Caco-2 (cell line): ENCODE measurements at places on chromosomes 3 and 15. TPM values are rescaled to one million over a fixed set of nuclear protein-coding genes. Genes with fewer than 3 reads are reported as not detected.

DNA sequence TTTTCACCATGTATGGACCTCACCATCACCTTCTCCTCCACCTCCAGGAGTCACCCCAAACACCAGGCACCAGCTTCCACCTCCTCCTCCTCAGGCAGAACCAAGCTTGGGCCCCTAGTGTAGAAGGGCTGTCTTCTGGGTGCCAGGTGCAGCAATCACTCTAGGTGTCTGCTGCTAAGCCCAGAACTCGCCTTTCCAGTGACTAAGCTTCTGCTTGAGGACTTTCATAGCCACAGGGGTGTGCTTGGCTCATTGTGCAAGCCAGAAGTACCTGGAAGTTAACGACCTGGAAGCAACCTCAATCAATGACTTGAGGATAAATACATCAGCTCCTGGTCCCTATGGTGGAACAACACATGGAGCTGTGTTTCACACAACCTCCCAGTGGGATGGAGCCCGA is 49.8 kb upstream of the PXYLP1 start:
- H3K27ac ChIP-seq, result no peak overlapping the region
- no peak for DNase-seq
- no peaks in the 10 kb centered on the region for H3K27me3 ChIP-seq
- H3K36me3 ChIP-seq, result no peaks in the 10 kb centered on the region
- no peak overlapping the region for H3K4me3 ChIP-seq

- no peak overlapping the region for H3K4me3 ChIP-seq
- H3K27me3 ChIP-seq, result no peaks in the 10 kb centered on the region
- peaks cover 27% of the 10 kb centered on the region for H3K4me1 ChIP-seq
- no peaks in the 10 kb centered on the region for H3K36me3 ChIP-seq
- no peak overlapping the region for H3K27ac ChIP-seq
Observed at GRCh38 chr3:187266691-187267090, 24.8 kb downstream of the MASP1 start.

DNA sequence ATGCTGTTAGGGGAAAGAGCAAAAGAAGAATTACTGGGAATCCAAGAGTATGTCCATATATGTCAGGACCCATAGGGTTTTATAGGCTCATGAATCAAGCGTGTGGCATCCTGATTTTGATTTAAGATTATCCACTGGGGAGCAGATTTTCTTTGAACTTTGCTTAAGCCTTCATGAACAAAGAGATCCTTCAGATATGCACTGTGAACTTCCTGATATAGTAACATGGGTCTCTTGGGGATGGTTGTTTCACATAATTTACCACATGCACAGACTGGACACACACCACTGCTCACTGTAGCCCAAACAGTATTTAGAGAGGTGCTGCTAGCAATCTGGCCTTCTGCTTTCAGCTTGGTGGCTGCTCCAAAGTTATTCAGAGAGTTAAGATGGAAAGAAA is 200.9 kb upstream of the ZPLD1 start:
- DNase-seq, result no peak
- H3K36me3 ChIP-seq, result no peaks in the 10 kb centered on the region
- no peak overlapping the region for H3K4me3 ChIP-seq
- H3K4me1 ChIP-seq, result no peaks in the 10 kb centered on the region
- no peaks in the 10 kb centered on the region for H3K27me3 ChIP-seq

DNA sequence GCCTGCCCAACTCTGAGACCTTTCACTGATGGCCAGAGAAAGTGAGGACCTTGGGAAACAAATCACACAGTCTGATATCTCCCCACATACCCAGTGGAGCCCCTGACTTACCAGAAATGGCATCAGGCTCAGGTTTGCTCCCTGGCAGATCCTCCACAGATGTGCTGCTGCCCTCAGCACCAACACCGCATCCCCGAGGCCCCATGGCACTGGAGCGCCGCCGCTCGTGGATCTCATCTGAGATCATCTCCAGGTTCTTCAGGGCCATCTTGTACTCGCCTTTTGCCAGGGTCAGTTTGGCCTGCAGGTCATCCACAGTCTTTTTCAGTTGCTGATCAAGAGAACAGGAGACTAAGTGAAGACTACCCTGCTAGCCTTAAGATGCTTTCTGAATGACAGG is 52.7 kb downstream of the CAPN7 start:
- H3K4me1 ChIP-seq, result no peaks in the 10 kb centered on the region
- no peak for DNase-seq
- no peaks in the 10 kb centered on the region for H3K27me3 ChIP-seq

DNA sequence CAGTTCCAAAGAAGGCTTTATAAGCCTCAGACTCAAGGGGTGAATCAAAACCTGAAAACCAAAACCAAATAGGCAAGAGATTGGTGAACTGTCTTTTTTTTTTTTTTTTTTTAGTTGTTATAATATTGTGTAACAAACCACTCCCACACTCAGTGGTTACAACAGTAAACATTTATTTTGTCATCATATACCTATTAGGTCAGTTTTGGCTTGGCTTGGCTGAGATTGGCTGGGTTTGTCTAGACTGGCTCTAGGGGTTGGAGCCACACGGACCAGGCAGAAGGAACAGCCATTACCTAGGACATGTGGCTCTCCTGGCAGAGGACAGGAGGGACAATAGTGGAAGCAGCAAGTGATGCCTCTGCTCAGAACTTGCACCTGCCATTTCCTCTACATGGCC is 26.4 kb upstream of the RYR3 start:
- H3K4me1 ChIP-seq, result no peaks in the 10 kb centered on the region
- no peak overlapping the region for H3K4me3 ChIP-seq
- no peaks in the 10 kb centered on the region for H3K36me3 ChIP-seq
- H3K27ac ChIP-seq, result no peak overlapping the region
- no peak for DNase-seq
- no peaks in the 10 kb centered on the region for H3K27me3 ChIP-seq

GRCh38 chr3:116103868-116104530 is 341.3 kb downstream of the LSAMP start:
- no peaks in the 10 kb centered on the region for H3K27me3 ChIP-seq
- no peaks in the 10 kb centered on the region for H3K4me1 ChIP-seq
- H3K4me3 ChIP-seq, result no peak overlapping the region
- DNase-seq, result no peak
- no peak overlapping the region for H3K27ac ChIP-seq

GRCh38 chr3:155391551-155391958 is 98.1 kb upstream of the STRIT1 start:
- no peaks in the 10 kb centered on the region for H3K27me3 ChIP-seq
- peak; percentile 11 for DNase-seq
- H3K27ac ChIP-seq, result no peak overlapping the region
- H3K4me3 ChIP-seq, result no peak overlapping the region

DNA sequence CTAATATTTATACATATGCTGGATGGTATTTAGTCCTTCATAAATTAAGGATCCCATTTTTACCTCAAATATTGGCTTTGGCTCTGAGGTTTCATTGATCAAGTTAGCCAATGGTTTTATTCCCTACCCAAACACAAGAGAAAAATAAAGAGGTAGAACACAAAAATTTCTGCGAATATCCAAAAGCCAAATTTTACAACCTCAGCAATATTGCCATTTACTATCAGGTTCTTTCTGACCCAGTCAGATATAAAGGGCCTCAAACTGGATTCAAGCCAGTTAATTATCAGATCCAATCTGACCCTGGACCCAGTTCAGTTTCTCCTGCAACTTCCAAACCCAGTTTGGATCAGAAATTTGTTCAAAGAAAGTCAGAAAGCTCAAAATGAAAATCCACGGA is 998.1 kb downstream of the SI start:
- no peak overlapping the region for H3K4me3 ChIP-seq
- no peaks in the 10 kb centered on the region for H3K27me3 ChIP-seq
- no peak for DNase-seq
- H3K36me3 ChIP-seq, result no peaks in the 10 kb centered on the region
- no peaks in the 10 kb centered on the region for H3K4me1 ChIP-seq

- H3K27me3 ChIP-seq, result no peaks in the 10 kb centered on the region
- no peak overlapping the region for H3K27ac ChIP-seq
- no peaks in the 10 kb centered on the region for H3K36me3 ChIP-seq
Observed at GRCh38 chr3:115359536-115359935, 212.4 kb upstream of the ZBTB20 start.

DNA sequence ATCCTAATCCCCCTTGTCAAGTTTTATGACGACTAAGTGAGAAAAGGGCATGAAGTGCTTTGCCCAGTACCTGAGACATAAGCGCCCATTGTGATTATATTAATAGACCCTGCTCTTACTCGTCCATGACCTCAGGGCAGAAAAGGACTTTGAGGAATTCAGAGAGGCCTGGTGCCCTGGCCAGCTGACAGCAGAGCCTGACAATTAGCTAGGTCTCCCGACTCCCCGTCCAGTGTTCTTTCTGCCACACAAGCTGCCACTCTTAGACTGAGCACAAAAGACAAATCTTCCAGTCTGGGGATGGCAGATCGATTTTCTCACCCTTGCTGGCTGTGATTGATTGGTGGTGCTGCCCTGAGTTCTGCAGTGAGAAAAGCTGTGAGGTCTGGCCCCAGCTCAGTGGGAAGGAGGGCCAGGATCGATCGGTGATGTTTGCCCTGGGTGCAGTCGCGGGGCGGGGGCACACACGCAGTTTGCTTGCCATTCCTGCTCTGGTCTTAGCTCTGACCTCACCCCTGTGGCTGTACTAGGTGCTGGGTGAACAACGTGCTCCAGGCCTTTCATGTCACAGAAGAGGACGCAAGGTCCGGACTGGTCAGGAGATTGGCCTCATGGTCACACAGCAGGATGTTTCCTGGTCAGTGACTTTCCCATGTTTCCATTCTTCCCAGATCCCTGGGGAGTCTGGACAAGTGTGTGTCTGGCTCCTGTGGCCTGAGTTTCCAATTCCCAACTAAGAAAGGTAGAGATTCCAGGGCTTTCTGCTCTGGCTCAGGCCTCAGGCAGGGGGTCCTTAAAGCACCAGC is 67.4 kb upstream of the TLE3 start:
- H3K36me3 ChIP-seq, result no peaks in the 10 kb centered on the region
- no peak overlapping the region for H3K27ac ChIP-seq
- H3K4me1 ChIP-seq, result peaks cover 9% of the 10 kb centered on the region
- no peaks in the 10 kb centered on the region for H3K27me3 ChIP-seq
- H3K4me3 ChIP-seq, result no peak overlapping the region
- no peak for DNase-seq

DNA sequence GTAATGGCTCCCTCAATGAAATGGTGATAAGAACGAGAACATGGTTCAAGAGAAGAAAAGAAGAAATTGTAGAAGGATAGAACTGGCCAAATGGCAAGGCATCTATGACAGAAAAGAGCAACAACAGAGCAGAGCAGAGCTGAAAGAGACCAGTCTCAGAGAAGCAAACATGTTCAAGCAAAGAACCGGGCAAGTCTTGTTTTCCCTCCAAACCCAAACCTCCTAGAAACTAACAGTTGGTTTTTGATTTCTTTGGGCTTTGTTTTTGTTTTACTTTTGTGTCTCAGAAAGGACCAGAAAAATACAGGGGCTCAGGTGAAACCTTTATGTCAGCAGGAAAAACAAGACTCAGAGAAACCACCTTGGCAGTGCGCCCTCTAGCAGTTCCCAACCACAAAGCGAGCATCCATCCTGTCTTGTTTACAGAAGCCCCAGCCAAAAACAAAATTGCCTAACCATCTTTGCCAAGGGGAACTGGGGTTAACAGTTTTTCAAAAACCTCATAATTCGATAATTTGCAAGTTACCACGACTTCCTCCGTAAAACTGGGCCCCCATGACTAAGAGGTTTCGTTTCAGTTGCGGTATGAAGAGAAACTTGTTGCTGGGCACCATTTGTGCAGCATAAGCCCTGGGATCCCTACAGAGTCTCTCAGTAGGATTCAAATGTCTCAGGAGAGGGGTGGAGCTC is 159.2 kb upstream of the SLC24A5 start:
- no peak overlapping the region for H3K27ac ChIP-seq
- no peak for DNase-seq

- H3K27me3 ChIP-seq, result no peaks in the 10 kb centered on the region
- no peak for DNase-seq
- H3K36me3 ChIP-seq, result no peaks in the 10 kb centered on the region
- peaks cover 65% of the 10 kb centered on the region for H3K4me1 ChIP-seq
- H3K4me3 ChIP-seq, result no peak overlapping the region
- peak overlapping the region; percentile 65 for H3K27ac ChIP-seq
Observed at GRCh38 chr15:98674336-98674735, 26.0 kb downstream of the IGF1R start.

GRCh38 chr3:51390246-51391074 is 625 bp upstream of the RBM15B start:
- H3K4me1 ChIP-seq, result peaks cover 54% of the 10 kb centered on the region
- DNase-seq, result no peak
- no peak overlapping the region for H3K27ac ChIP-seq
- no peaks in the 10 kb centered on the region for H3K27me3 ChIP-seq
- H3K36me3 ChIP-seq, result peaks cover 5% of the 10 kb centered on the region

DNA sequence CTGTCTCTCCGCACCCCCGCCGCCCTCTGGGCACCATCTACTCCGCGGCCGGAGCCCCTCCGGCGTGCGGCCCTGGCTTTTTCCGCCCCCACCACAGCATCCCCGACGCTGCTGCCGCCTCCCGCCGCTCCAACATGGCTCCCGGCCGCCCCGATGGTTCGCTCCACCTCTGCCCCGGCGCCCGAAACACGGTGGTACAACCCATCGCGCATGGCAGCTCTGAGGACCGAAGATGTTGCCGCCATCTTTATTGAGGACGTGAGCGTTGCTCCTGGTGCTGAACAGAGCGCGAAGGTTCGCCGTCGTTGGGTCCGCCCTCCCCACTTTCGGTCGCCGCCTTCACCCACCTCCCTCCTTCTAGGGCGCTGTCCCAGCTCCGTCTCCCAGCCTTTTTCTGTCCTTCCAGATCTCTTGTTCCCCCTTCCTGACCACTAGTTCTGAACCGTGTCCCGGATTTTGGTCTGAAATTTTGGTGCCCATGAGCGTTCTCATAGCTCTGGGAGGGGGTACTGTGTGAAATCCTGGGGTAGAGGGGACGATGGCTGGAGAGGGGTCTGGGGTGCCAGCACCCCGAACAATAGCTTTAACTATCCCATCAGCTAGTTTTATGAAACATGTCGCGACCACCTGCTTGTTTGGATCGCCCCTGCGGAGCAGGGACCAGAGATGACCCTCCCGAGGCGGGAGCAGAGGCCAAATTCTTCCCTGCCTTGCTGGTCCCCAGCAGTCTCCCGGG is at the start of gene CELSR3:
Gene CELSR3 (minus strand): TSS at position 134 of the 736 bp plus-strand sequence. CDS start 252 bp downstream, outside the sequence.
- H3K27me3 ChIP-seq, result no peaks in the 10 kb centered on the region
- DNase-seq, result peak; percentile 91
- peaks cover 7% of the 10 kb centered on the region for H3K36me3 ChIP-seq

DNA sequence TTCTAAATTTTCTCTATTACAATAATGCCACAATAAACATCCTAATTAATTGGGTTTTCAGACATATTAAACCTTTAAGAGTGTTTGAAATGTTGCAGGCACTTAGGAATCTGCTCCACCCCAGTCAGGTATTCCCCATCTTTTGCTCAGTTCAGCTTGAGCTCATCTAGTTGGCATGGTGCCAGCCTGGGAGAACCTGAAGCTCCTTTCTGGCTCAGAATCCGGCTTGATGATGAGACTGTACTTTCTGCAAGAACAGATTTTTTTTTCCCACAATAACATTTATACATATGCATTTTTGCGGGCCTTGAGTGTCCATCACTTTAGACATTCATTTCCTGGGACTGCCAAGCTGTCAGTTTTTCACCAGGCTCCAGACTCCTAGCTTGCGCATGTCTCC is 7.7 kb upstream of the OXSR1 start:
- no peak overlapping the region for H3K4me3 ChIP-seq
- H3K4me1 ChIP-seq, result peaks cover 15% of the 10 kb centered on the region
- no peak for DNase-seq
- H3K27ac ChIP-seq, result no peak overlapping the region
- no peaks in the 10 kb centered on the region for H3K36me3 ChIP-seq

Gene SLC12A8
- 23.3 and 28.0 TPM in 2 replicates for total RNA-seq

Gene LRRC57
- total RNA-seq, result 19.3 and 28.8 TPM in 2 replicates

Gene STRC
- 0.07 TPM in 1 of 2 replicates, not detected in the other for total RNA-seq

Gene B3GNT5
- 9.4 and 10.9 TPM in 2 replicates for total RNA-seq

Gene NMNAT3
- 17.5 and 17.6 TPM in 2 replicates for total RNA-seq

Gene CHRM5
- not detected in 2 replicates for total RNA-seq

Gene RPL15
- 1,611 and 1,698 TPM in 2 replicates for total RNA-seq

Gene COLQ
- total RNA-seq, result 0.26 TPM in 1 of 2 replicates, not detected in the other

Gene C3orf20
- total RNA-seq, result 0.09 and 0.19 TPM in 2 replicates

Gene EIF5A2
- 16.1 and 16.6 TPM in 2 replicates for total RNA-seq

Gene CLDN16
- 0.27 and 0.30 TPM in 2 replicates for total RNA-seq

Gene ADAM10
- total RNA-seq, result 168 and 170 TPM in 2 replicates
